ENCODE measurements at places on chromosomes 1 and 21.

DNA sequence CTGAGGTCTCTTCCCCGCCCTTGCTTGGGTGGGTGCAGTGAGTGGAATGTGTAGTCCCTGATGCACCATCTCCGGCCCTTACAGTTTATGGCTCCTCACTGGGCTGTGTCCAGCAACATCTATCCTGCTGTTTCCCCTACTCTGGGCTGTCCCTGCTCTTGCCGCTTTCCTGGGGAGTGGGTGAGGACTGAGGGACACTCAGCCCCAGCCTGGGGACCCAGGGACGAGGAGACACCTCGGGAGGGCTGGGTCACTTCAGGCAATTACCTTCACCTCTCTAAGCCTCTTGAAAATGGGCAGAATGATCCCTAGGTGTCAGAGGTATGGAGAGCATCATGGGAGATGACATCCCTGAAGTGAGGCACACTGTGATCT lies 13.6 kb upstream of the LRP8 start:
- no peak for DNase-seq

DNA sequence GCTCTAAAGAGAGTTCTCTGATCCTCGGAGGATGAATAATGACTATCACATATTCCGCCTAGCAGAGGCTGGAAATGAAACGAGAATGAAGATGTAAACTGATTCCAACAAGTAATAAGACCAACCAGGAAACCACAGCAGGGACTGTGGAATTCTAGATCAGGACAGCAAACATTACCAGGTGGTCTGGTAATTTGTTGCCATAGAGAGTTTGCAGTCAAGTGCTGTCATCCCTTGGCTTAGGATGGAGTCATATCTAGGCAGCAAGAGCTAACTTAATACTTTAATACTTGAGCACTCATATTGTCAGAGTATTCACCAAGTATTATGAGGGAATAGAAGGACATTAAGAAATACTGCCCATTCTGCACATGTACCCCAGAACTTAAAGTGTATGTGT lies 45.1 kb upstream of the MUTYH start:
- DNase-seq = peak; percentile 13

- DNase-seq = no peak
Observed at GRCh38 chr1:61851235-61851634, 109.0 kb downstream of the PATJ start.

- no peak for DNase-seq
Observed at GRCh38 chr1:195597891-195598290, 1010.3 kb downstream of the KCNT2 start.

GRCh38 chr1:77412069-77412819 lies 130.4 kb downstream of the AK5 start:
- no peak for DNase-seq

DNA sequence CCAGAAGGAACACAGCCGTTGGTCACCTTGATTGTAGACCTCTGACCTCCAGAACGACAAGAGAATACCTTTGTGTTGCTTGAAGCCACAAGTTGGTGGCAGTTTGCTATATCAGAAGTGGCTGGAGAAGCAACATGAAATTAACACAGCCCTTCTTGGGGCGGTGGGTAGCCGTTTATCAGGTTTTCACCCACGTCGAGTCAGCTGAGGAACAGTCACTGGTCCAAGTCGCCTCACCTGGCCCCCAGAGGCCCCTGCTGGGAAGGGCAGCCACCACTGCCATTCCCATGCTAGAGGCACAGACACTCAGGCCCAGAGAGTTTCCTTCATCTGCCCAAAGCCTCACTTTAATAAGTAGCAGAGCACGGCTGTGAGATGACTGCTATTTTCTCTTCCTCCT lies 37.7 kb downstream of the TMEM51 start:
- DNase-seq = no peak

- DNase-seq = no peak
Observed at GRCh38 chr21:38506661-38507281, 8.5 kb upstream of the ERG start.

DNA sequence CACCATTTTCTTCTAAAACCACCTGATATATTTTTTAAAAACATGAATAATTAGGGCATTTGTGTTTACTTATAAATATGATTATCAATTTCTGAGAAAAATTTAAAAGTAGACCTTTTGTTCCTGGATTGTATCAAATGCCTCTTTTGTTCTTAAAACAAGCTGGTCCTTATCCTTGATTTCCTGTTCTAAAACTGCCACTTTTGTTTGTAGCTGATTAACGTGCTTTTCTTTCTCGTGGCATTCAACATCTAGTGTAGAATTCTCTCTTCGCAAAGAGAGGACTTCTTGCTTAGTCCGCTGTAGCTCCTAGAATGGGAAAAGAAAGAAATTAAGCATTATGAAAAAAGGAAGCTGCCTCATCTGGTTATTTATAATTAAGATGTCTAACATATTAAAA lies 25.0 kb downstream of the SASS6 start:
- no peak for DNase-seq

GRCh38 chr1:57127976-57128375 lies 162.2 kb upstream of the C8B start:
- DNase-seq = no peak

- no peak for DNase-seq
Observed at GRCh38 chr1:247429496-247429895, 13.5 kb downstream of the NLRP3 start.

- DNase-seq = no peak
Observed at GRCh38 chr1:9892563-9893528, 17.2 kb downstream of the CTNNBIP1 start.

GRCh38 chr1:232891656-232892317 lies 58.6 kb upstream of the NTPCR start:
- DNase-seq = no peak

- no peak for DNase-seq
Observed at GRCh38 chr1:56345831-56346230, 233.5 kb downstream of the PLPP3 start.

DNA sequence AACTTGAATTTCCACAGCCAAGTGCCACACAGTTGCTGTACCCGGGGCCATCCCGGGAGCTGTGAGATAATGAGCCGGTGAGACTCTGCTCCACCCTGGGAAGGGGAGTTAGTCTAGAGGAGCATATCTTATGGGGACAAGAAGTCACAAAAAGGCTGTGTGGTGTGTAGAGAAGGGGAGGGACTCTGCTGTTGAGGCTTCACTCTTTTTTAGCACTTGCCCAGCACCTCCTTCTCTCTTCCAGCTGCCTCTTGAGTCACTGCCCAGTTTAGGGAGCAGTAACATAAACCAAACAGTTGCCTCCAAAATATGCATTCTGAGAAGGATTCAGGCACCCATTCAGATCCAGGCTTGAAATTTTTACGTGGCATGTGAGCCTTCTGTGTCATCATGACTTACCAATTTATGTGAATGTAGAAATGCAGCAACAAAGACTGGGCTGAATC lies 744 bp upstream of the WDR26 start:
- DNase-seq = no peak

- no peak for DNase-seq
Observed at GRCh38 chr1:172006660-172007059, 165.4 kb downstream of the DNM3 start.

- no peak for DNase-seq
Observed at GRCh38 chr1:175267716-175268416, 75.3 kb upstream of the KIAA0040 start.

DNA sequence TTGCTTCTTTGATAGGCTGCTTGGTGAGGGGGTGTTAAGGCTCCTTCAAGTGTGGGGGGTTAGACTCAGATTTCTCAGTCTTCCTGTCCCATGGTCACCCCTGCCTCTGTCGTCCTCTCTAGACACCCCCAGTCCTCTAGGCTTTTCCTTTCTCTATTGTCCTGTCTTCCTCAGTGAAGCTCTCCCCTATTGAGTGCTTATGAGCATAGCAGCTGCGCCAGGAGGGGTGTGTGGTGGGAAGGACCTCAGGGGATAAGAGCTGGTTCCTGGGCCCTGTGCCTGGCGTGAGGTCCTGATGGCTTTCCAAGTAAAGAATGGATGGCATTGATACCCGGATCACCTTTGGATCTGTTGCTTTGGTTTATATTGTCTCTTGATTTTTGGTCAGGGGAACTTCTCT lies 69.1 kb downstream of the DIP2A start:
- no peak for DNase-seq

GRCh38 chr21:42850866-42851391 lies 28.4 kb downstream of the WDR4 start:
- DNase-seq = no peak

- DNase-seq = no peak
Observed at GRCh38 chr1:2405588-2406295, 6.6 kb downstream of the PEX10 start.

- peak; percentile 45 for DNase-seq
Observed at GRCh38 chr21:34181431-34182039, 108.2 kb downstream of the MRPS6 start.

- no peak for DNase-seq
Observed at GRCh38 chr1:182331387-182331786, 60.2 kb downstream of the GLUL start.

DNA sequence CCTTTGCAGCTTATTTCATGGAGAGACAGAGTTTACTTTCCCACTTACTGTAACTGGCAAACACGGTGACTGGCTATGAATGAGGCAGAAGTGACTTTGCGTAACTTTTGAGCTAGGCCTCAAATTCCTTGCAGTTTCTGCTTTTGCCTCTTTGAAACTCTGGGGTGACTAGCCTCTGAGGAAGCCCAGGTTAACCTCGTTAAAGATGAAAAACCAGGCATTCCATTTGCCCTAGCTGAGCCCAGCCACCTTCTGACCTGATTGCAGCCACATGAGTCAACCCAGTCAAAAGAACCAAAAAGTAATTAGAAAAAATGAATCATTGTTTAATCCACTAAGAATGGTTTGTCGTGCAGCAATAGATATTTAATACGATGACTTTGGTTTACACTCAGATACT lies 20.4 kb downstream of the PRMT6 start:
- DNase-seq = no peak

DNA sequence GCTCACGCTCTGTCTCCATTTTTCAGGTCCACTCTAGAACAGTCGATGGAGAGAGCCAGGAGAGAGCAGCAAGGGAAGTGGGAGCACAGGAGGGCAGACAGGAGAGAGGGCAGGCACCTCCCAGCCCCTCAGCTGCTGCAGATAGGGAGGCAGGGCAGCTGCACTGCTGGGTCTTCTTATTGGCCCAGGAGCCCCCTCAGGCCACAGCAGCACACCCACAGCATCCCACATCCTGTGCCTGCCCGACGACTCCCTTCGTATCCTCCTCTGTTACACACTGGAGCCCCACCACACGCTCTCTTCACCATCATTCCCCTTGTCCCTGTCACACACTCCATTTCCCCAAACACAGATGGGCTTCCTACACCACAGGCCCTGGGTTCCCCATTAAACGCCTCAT lies 13.7 kb upstream of the ARTN start:
- no peak for DNase-seq

DNA sequence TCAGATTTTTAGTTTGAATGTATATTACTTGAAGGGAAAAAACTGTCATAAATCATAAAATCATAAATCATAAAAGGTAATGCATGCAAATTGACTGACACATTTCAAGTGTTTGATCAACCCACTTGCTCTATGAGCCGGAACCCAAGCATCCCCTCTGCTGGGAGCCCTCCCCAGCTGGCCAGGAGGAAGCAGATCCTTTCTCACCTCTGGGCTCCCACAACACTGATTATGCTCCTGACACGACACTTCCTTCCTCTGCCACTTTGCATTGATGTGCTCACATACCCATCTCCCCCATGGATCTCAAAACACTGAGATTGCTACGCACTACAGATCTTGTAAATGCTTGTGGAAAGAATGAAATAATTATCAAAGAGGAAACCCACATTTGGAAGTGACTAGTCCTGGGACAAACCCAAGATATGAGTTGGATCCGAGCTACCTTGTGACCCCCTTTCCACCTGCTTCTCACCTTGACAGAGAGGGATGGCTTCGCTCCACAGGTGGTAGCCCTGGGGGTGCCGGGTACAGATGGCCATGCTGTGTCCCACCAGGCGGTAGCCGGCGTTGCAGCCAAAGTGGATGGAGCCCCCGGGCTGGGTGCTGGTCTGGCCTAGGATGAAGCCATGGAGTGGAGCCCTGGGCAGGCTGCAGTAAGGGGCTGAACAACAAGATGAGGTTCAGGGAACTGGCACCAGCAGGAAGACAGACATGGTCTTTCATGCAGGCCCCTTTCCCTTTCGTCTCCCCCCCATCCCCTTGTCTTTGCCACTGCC lies 104.6 kb downstream of the ZSCAN20 start:
- DNase-seq = no peak

DNA sequence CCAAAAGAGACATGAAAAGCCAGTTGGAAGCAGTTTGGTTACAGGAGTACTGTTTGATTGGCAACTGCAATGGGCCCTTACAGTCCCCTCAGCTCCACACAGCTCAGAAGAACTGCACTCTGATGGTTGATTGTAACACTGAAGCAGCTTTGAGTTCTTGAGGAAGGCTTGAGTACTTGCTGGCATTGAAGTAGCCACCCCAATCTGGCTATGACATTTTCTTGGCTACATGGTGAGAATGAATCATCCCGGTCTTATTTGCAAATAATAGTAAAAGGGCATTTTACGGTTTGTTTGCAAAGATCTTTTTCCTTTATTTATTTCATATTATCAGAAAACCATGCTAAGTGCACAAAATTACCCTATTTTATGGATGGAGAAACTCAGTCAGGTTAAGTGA lies 159.7 kb upstream of the BEND5 start:
- DNase-seq = no peak

GRCh38 chr1:244066954-244067716 lies 16.1 kb downstream of the ZBTB18 start:
- DNase-seq = no peak

DNA sequence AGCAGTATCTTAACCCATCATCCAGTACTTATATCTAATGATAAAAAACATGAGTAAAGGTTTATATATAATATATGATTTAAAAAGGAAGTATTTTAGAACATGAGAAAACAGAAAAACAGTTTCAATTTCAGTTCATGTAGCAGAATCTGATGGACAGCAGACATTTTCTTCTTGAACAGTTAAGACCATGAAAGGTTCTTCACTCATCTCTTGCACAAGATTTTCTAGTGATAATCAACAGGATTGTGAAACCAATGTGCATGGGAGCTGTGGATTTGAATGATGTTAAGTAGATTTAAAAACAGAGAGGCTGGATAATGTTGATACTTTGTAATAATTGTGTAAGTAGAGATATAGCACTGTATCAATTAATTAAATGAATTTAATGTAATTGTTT lies 1297.6 kb downstream of the BRINP3 start:
- no peak for DNase-seq

DNA sequence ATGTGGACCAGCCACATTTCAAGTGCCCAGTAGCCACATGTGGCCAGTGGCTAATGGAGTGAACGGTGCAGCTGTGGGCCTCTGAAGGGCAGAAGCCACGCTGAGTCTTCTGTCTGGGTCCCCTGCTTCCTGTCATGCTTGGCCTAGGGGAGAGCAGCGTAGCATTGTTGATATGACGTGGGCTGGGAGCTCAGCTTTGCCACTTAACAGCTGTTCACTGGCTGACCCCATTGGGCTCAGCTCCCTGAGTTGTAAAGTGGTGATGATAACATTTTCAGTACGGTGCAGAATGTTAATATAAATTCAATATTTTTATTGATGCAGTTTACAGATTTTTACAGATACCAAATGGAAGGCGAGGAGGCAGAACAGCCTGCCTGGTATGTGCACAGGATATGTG lies 4.5 kb downstream of the PODN start:
- no peak for DNase-seq

Data from NCI-H524 (cell line).